ENCODE measurements at places on chromosomes 7 and 10.

DNA sequence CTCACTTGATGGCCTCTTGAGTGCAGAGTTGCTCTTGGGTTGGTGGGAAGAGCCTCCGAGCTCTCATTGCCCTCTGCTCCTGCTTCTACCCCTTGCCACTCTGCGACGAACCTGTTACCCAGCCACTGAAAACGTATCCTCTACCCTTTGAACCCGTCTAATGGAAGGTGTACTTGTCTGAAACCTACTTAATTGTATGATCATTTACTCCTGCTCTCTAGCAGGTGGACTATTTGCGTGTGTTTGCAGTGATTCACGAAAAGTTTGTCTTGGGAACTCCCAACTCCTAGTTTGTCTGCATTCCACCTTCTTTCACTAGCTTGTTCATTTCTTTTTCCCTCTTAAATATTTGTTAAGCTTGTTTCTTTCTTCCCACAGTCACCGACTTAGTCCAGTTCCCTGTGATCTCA, 503 bp downstream of the CROT start:
- no peak for DNase-seq

DNA sequence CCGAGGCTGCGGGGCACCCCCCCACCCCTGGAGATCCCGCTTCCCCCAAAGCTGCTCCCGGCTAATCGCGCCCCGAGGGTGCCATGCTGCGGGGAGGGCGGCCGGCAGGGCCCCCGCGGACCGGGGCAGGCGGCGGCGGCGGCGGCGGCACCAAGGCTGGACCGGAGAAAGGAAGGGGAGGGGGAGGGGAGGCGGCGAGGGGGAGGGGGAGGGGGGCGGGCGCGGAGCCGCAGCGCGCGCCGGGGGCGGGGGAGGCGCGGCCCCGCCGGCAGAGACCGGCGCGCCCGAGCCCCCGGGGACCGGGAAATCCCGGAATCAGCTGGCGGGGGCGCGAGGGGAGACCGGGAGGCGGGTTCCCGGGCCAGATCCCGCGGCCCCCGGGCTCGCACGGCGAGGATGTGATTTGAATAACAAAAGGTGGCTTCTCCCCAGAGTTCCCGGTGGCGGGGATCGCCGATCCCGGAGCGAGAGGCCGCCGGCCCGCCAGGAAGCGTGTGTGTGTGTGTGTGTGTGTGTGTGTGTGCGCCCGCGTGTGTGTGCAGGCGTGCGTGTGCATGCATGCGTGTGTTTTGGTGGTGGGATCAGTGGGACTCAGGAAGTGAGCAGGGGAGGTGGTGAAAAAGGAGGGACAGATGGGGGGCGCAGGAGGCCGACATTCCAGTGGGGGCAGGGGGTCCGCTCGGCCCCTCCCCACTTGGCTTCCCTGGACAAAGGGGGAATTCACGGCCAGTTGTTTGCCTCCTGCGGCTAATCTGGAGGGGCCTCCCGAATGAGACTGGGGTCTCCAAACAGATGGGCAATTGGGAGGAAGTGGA, 99.5 kb downstream of the HIP1 start:
- DNase-seq, result peak; percentile 22

GRCh38 chr7:123096976-123097375, 101.5 kb upstream of the TAS2R16 start:
- no peak for DNase-seq

DNA sequence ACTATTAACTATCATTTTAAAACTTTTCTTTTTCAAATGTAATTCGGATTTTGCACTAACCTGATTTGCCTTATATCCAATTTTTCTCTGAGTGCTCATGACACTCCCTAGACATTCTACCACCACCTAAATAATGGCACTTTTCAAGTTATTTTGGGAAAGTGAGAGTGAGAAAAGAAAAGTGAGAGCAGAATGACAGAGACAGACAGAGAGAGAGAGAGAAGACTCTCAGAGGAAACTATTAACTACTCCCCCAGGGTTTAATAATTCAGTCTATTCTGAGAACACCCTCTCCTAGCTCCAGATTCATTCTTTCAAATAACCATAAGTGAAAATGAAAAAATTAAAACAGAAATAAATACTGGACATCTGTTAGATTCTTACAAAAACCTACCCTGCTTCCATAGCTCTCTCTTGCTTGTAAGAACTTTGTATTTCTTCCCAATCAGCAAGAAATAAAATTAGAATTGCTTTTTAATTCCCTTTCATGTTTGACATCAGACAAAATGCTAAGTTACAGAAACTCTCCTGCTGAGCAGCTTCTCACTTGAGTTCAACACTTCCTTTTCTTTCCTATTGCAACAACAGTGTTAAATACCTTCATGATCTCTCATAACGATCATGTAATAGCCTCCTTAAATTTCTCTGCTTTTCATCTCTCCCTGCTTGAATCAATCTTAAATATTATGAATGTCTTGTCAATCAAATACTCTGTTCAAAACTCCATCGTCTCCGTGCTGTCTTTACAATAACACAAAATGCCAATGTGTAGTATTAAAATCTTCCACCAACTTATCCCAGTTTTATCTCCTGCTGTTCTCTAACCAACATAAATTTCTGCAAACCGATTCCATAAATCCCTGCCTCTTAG, 191.7 kb downstream of the SEMA3E start:
- DNase-seq, result no peak

DNA sequence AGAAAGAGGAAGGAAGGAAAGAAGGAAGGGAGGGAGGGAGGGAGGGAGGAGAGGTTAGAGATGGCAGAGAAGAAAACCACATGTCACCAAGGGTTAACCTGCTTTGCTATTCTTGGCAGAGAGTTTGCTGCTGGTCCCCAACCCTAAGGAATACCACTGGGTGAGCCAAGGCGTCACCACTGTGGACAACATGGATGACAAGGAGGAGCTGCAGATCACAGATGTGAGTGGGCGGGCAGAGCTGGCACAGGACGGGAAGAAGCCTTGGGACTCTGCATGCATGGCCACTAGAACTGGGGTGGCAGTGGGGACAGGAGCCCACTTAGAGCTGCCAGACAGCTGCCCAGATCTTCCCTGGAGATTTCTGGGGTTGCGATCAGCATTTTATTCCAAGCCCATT, 17.2 kb upstream of the MYH16 start:
- DNase-seq, result no peak

- no peak for DNase-seq
These were observed 80.0 kb downstream of the ZNF277 start for GRCh38 chr7:112286250-112287086.

- DNase-seq, result no peak
These were observed 401.6 kb downstream of the SUGCT start for GRCh38 chr7:40536421-40536820.

GRCh38 chr7:1466524-1467271, 7.4 kb upstream of the MICALL2 start:
- DNase-seq, result no peak

DNA sequence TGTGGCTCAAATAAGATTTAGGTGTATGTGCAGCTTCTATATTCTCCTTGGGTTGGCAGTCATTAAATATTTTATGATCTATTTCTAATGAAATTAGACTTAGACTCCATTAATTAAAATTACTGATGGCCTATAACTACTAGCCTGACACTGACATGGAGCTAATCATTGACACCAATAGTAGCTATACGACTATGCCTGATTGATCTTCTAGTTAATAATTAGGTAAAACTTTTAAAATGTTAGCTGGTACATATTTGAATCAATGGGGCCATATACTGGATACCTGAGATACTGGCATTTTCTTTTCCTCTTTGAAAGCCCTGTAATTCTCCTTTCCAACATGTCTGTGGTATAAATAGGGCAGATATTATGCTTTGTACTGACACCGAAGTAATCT, 14.4 kb downstream of the WEE2 start:
- DNase-seq, result no peak

- DNase-seq, result no peak
These were observed 73.5 kb downstream of the CTNNA3 start for GRCh38 chr10:67622511-67622910.

GRCh38 chr10:132571650-132572544, 34.3 kb downstream of the INPP5A start:
- DNase-seq, result peak; percentile 28

GRCh38 chr10:17643339-17643754, 604 bp upstream of the STAM start:
- no peak for DNase-seq

- no peak for DNase-seq
These were observed 2.9 kb upstream of the ARHGAP21 start for GRCh38 chr10:24726626-24727025.

DNA sequence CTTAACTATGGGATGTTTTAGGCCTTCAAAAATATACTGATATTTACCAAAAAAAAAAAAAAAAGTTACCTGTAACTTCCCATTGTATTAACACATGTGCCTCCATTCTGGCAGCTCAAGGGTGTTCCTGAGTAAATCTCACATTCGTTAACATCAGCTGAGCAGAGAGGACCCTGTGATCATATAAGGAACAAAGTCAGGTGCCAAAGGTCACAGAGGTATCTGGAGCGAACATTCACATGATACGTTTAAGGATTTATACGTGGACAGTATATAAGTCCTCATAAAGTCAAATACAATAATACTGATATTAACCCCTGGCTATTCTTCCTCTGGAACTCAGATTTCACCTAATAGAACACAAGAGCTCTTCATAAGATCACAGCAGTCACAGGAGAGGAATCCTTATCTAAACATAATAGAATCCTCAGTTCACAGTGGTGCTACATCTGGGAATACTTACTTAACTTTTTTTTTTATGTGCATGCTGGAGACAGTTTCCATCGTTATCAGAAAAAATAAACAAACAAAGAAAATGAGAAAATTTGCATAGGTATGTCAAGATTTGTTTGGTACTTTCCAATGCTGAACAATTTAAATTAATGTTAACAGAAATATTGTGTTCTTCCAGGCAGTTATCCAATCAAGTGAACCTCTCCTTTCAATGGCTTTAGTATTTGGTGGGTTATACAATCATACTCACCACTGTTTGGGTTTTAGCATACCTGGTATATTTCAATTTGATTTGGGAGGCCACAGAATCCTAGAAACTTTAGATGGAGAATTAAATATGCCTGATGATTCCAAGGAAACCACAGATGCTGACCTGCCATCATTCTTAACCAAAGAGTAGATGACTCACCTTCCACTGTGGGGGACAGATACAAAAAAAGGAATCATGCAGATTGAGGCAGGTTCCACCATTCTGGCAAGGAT, 6.6 kb downstream of the CUBN start:
- no peak for DNase-seq

GRCh38 chr10:5691786-5692185, 7.1 kb downstream of the TASOR2 start:
- no peak for DNase-seq

GRCh38 chr7:95549818-95550529, 46.3 kb downstream of the PDK4 start:
- DNase-seq, result no peak

DNA sequence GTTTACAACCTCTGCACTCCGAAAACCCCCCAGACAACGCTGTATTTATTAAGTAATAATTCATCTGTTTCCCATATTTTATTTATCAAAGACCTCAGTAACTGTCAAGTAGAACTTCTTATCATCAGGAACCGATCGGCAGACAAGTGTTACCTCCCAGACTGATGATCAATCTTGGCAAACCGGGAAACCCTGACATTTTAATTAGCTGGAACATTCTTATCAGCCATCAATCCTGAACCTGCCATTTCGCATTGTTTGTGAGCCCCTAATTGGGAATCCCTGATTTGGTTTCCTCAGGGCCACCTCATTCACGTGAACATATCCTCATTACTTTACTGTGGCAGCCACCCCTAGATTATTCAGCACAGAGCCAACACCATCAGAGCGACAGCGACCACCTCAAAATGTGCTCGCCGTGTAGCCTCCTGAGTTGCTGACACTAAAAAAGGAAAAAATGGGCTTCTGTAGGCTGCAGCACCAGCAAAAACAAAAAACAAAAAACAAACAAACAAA, 93.6 kb upstream of the SDK1 start:
- no peak for DNase-seq

DNA sequence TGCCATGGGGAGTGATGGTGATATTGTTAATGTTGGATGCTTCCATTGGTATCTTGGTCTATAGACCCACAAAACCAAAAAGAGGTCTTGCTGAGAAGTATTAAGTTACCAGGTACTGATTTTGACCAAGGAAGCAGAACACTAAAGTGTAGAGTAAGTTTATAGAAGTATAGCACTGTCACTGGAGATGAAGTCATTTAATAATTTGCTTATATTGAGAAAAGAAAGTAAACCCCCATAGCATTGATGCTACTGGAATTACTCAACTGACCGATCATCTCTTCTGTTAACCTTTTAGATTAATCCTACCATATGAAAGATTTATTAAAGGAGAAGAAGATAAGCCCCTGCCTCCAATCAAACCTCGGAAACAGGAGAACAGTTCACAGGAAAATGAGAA, 183.2 kb downstream of the RTKN2 start:
- no peak for DNase-seq

DNA sequence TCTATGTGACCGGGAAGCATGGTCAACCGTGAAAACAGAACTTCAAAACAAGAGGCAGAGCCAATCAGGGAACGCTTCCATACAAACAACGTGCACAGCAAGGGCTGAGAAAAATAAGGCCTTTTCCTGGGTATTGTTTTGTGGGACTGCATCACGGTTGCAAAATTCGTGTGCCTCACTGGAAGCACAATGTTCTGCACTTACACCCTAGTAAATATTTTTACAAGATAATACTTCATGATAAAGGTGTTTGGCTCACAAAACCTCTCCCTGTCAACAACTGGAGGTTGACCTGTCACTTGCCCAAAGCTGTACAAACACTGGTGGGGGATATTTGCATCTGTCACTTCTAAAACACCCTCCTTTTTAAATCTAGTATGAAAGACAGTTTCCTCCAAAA, 37.0 kb downstream of the KLF6 start:
- DNase-seq, result no peak

DNA sequence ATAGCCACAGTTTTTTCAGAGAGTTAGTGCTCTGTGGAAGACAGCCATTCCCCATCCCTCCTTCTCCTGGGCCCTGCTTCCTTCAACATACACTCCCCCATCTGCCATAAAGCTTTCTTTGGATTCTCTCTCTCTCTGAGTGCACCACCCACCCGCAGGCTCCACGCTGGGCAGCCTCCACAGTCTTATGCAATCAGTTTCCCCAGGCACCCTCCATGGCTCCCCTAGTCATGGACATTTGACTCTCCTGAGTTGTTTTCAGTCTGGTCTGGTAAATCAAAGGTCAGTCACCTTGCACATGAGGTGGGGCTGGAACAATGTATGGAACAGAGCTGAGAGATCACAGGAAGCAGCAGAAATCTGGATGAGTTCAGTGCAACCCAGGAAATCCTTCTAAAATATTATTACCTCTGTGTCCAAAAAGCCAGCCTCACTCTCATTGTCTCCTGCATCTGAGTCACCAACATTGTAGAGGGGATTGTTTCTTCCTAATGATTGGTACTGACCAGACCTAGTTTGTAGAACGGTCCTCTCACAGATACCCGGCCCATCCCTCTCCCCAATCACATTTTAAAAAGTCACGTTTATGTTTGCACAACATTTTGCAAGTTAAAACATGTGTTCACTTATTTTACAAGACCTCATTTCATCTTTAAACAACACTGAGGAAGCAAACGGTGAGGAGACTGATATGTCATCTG, 70.1 kb downstream of the CYCS start:
- DNase-seq, result no peak

DNA sequence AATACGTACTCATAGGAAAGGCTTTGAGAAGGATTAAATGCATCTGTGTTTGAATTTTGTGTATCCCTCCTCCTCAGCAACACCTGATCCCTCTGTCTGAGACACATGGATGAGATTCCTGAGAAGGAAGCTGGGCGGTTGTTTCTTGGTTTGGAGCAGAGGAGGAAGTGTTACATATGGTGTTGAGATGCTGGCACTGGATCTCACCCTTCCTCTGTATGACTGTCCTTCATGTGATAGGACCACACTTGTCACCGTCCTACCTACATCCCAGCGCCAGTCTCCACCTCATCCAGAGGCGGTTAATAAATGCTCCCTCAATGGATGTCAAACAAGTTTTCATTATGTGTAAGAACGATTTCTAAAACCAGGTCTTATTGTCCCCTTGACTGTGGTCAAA, 49.4 kb upstream of the KLF6 start:
- no peak for DNase-seq

Measured in T-helper 2 cell (primary cell).